ENCODE measurements at places on chromosomes 16 and 17.
A peak's percentile ranks its signal among the peaks of the same experiment; 100 is the strongest.

DNA sequence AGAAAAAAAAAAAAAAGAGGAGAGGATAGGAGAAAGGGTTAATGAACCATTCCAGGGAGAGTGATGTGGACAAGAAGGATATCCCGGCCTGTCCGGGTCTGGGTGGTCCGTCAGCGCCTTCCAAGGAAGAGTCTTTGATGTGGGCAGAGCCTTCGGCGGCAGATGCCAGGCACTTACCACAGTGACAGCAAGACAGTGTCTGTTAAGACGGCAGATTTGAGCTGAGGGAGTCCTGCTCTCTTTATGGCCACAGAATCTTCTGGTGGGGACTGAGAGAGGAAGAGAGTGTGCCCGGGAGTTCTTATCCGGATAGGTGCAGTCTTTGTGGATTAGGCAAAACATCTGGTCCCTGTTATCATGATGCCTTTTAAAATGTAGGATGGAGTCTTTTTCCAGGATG, 95.2 kb downstream of the ZDHHC7 start:
- DNase-seq = no peak

DNA sequence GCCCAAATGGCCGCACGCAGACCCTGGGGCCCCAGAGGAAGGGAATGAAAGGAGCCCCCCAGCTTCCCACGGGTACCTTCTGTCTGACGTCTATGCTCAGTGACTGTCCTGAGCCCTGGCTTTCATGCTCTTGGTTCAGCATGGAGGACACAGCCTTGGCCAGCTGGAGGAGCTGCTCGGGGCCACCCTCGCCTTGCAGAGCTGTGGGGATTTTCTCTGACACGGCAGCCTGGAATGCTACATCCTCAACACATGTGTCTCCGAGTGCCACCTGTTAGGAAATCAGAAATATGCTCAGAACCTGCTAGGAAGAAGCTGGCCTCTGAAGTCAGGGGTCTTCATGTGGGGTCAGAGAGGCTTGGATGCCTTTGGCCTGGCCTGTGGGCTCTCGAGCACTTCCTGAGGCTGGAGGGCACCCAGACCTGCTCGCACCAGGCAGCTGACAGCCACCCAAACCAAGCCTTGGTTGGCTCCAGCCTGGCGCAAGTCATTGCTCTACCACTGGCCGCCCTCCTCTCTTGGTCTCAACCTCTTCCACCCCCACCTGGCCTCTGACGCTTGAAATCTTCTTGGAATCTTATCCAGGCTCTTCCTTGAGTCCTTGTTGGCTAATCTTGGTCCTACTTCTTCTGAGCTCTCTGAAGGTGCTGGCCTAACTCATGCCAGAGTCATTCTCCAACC, 63.7 kb upstream of the BCO1 start:
- DNase-seq = no peak

GRCh38 chr17:13393841-13394710, 207.7 kb downstream of the HS3ST3A1 start:
- no peak for DNase-seq

GRCh38 chr16:58031016-58031800, 5.7 kb downstream of the MMP15 start:
- DNase-seq = no peak

DNA sequence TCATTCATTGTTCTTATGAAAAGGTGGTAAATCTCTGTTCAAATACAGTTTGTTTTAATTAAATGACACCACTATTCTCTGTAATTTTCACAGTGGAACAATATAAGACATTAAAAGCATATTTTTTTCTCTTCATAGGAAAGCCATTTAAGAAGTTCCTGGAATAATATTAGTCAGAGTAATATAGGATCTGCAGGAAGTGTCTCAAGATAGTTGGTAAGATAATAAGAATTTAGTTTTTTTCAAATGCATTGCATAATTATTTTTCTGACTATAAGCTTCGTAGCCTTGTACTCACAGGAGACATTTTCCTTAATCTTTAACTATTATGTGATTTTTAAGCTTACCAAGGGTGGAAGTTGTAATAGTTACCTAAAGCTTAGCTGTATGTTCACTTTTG, 16.9 kb downstream of the STXBP4 start:
- no peak for DNase-seq

DNA sequence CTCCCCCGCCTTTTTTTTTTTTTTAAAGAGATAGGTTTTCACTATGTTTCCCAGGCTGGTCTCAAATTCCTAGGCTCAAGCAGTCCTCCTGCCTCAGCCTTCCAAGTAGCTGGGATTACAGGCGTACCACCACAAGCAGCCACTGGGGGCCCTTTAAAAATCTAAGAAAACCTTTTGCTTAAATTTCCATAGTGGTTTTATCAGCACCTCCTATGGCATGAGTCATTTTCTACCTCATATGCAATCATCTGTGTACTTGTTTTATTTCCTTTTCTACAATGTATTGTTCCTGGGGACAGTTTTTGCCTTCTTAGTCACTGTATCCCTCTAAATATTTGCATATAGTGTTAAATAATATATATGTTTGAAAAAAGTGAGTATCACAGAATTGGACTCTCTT, 29.2 kb downstream of the GNA13 start:
- DNase-seq = peak; percentile 70

- no peak for DNase-seq
Observed at GRCh38 chr17:70286391-70286790, 117.1 kb downstream of the KCNJ2 start.

- DNase-seq = no peak
Observed at GRCh38 chr17:43126911-43127290, 1.7 kb upstream of the BRCA1 start.

- peak; percentile 43 for DNase-seq
Observed at GRCh38 chr17:61409301-61410112, 9.9 kb downstream of the TBX2 start.

DNA sequence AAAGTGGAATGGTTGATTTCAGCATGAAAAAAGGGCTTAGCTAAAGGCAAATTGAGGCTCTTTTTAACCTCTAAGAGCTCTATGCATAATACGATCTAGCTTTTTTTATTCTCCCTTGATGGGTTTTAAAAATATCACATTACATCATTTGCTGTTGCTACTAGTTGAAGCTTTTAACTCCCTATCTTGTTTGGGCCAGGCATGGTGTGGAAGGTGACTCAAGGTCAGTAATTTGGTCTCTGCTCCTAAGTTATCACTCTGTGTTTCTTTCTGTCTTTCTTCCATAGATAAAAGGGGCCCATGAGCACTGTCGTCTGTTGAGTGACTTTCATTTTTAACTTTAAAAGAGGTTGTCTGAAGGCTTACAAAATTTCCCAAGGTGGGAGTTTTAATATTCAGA, 58.1 kb upstream of the GOT2 start:
- peak; percentile 89 for DNase-seq

- no peak for DNase-seq
Observed at GRCh38 chr16:19073863-19074262, 6.4 kb downstream of the COQ7 start.

DNA sequence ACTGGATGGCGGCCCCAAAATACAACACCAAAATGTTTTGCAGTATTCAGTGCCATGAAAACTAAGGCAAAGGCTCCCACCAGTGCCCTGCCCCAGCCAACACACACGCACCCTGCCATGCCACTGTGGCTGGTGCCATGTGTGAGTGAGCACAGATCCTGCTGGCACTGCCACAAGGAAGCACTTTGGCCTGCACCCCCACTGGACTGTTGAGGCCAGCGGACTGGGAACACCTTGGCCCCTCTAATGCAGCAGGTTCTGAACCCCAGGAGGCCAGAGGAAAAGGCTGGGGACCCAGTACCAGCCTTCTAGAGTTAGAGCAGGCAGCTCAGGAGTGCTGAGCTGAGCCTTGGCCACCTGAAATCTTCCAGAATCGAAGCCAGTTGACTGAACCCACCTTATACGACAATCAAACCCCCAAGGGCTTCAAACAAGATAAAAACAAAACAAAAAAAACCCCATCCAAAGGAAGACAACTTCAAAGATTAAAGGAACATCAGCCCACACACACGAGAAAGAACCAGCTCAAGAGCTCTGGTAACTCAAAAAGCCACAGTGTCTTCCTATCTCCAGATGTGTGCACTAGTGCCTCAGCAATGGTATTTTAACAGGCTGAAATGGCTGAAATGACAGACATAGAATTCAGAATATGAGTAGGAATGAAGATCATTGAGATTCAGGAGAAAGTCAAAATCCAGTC, 21.5 kb downstream of the NLRP1 start:
- no peak for DNase-seq

- DNase-seq = peak; percentile 53
Observed at GRCh38 chr17:7932483-7932891, 481 bp downstream of the CNTROB start.

GRCh38 chr17:61284174-61284573, 115.5 kb upstream of the TBX2 start:
- DNase-seq = no peak

DNA sequence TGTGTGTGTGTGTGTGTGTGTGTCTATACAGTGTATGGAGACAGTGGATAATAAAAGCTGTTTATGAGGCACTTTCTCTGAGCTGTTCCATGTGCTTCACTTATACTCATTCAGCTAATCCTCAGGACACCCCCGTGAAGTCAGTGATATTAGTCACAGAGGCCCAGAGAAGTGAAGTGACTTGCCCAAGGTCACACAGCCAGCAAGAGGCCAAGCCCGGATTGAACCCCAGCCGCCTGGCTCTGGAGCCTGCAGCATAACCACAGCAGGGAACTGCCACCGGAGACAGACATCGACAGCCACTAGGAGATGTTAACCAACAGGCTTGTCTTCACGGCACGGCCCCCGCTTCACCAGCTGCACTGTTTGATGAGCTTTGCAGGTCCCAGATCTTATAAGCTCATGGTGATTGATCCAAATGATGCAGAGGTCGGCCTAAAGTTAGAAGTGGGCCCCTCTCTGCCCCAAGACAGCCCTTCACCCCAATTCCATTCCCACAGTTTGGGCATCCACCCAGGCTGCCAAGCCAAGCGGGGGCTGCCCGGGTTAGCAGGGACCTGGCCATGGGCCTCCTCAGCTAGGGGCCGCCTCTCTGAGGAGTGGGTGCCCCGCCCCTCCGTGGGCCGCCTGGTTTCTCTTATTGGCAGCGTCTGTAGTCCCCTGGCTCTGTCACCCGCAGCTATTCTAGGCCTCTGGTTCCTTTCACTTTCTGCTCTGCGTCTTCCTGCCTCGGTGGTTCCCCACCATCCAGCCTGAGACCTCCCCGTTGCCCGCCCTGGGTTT, 30.9 kb downstream of the SOCS1 start:
- DNase-seq = peak; percentile 56

- peak; percentile 54 for DNase-seq
Observed at GRCh38 chr16:56603589-56603988, 4.8 kb upstream of the MT2A start.

DNA sequence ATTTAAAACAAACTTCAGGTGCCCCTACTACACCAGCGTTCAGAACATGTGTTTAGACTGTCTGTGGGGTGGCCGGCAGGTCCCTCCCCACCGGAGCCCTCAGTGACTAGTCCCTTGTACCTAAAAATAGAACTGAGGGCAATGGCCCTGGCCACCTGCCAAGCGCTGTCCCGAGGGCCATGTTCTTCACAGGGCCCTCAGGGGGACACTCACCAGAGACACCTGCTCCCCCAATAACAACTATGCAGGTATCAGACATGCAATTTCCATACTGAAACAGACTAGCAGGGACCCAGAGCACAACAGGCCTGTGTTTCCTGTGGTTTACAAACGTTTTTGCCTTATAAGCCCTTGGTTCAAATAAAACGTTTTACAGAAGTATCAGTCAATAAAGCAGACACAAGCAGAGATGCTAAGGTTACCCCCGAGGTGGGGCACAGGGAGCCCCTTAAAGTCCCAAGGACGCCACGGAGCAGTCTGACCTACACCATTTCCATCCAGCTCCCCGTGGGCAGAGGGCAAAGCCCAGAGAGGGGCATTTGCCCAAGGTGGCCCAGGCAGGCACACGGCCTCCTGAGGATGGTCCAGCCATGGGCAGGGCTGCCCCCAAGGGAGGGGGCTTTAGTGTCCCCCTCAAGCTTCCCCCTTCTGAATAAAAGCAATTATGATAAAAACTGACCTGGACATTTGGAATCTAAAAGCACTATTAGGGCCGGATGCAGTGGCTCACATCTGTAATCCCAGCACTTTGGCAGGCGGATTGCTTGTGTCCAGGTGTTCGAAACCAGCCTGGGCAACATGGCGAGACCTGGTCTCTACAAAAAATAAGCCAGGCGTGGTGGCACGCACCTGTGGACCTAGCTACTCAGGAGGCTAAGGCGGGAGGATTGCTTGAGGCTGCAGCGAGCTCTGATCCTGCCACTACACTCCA, 896 bp upstream of the MYLK3 start:
- DNase-seq = no peak

DNA sequence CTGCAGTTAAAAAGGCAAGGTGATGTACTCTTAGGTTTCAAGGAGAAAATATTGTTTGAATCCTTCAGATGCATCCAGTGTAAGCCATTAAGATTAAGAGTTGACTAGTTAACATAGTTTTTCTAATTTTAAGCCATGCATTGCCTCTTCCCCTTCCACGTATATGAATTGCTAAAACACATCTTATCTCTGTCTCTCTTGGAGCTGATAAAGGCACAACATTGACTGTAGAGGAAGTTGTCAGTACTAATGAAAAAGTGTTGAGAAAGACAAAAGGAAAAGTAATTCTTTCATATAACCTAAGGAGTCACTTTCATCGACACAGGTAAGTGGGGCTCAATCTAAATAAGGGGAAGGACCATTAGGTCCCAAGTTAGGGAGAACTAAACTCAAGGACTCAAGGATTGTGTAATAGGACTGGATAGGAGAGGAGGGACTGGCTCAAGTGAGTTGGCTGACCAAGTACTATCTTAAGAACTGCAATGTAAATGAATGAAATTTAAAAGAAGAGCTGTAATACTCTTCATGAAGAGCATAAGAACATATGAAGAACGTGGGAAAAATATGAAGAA, 55.6 kb downstream of the GRB7 start:
- DNase-seq = no peak

- DNase-seq = no peak
Observed at GRCh38 chr17:27782791-27783206, 17.5 kb downstream of the NOS2 start.

GRCh38 chr17:17710728-17711541, 29.7 kb downstream of the RAI1 start:
- DNase-seq = no peak

DNA sequence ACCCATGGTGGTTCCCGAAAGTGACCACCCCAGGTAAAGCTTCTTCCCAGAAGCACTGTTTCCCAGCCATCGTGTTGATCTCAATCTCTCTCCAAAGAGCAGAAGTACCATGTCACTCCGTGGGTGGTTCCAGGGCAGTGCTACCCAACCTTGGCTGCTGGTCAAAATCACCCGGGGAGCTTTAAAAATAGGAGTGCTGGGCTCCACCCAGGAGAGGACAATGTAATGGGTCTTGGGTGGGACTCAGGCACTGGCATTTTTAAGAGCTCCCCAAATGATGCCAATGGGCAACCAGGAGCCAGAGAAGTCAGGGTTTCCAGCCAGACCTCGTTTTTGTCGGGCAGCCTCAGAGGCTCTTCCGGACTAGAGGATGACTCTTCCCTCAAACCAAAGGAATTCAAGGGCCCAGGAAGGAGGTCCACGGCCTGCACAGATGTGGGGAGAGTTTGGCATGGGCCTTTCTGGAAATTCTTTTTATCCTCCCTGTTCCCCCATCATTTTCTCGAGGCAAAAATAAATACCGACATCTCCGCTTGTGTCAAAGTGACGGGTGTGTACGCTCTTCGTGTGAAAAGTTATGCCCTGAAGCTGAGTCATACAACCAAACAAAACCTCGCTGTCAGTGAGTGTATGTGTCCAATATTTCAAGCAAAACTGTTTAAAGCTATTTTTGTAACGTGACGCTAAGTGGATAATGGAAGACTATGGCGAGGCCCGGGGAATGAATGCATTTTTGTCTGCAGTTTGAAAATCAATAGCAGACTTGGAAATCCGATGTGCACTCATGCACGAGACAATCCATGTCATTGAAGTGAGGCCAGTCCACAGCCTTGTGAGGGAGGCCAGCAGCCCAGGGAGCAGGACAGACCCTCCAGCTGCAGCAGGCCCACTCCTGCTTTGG, 364.1 kb downstream of the FOXL1 start:
- DNase-seq = no peak

GRCh38 chr17:32684087-32684958, 192.6 kb downstream of the MYO1D start:
- DNase-seq = no peak

All from hematopoietic multipotent progenitor cell treated with erythropoietin and hydrocortisone succinate and interleukin-3 and kit ligand, for 8 days (in vitro differentiated cells).